AG04450 (cell line): ENCODE measurements at places on chromosomes 16 and 17.

DNA sequence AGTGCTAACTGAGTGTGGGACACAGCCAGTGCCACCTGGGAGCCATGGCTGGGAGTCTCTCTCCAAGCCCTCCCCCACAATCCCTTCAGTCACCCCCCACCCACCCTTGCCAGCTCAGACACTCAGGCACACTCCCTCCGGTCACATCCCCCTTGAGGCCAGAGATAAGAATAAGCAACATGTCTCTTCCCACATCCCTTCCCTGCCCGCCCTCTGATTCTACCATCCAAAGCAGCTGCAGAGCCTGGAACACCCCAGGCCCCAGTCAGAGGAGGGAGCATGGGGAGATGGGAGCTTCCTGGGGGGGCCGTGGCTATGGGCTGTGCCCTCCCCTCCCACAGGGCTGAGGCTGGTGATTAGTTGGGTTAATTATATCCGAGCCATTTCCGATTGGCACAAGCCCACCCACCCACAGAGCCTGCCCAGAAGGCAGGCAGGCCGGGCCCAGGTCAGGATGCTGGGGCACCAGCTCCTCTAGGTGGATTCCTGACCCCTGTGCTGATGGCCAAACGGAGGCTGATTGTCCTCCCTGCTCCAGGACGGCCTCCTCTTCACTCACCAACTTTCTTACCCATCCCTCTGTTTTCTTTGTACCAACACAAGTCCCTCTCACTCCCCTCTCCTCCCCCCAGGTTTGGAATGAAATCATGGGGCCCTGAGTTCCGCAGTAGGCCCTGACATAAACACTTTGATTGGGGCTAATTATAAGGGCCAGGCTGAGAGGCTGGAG is 28.6 kb upstream of the MEIOC start:
- no peak for DNase-seq

DNA sequence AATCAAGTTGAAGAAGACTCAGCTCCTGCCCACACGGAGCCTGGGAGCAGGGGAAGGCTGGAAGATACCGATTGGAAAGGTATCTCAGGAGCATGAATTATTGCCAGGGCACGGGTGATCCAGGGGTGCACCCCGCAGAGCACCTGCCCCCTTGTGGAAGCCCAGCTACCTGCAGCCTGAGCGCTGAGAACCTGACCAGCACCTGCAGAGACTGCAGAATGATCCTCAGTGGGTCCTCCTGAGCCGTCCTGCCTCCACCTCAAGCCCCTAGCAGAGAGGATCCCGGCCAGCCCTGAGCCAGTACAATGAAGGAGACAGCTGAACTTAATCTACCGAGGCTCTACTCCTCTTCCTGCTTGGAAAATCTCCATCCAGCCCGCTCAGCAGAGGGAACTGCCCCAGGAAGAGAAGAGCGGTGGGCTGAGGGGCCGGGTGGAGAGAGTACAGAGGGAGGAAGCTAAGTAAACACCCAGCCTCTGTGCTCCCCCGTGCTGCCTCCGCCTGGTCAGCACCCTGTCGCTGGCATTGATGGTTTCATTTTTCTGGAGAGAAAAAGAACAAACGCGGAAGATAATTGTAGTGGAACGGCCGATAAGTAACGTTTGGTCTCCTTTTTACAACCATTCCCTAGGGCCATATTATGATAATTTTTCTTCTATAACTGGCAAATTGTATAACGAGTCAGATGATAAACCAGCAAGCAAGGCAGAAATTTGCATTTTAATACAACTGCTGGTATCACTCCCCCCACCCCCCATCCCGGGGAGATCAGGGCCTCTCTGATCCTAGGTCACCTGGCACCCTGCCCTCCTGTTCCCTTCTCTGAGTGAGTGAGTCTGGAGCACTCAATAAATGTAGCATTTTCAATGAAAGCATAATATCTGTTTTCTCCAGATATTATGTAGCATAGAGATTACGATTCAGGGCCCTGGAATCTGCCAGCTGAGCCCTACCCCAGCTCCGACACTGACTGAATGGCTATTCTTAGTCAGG is 204.5 kb upstream of the RPL38 start:
- DNase-seq, result no peak

GRCh38 chr17:50043290-50044148 is 12.4 kb upstream of the ITGA3 start:
- no peak for DNase-seq

GRCh38 chr17:83174362-83175118 is 95.1 kb downstream of the METRNL start:
- DNase-seq, result no peak

DNA sequence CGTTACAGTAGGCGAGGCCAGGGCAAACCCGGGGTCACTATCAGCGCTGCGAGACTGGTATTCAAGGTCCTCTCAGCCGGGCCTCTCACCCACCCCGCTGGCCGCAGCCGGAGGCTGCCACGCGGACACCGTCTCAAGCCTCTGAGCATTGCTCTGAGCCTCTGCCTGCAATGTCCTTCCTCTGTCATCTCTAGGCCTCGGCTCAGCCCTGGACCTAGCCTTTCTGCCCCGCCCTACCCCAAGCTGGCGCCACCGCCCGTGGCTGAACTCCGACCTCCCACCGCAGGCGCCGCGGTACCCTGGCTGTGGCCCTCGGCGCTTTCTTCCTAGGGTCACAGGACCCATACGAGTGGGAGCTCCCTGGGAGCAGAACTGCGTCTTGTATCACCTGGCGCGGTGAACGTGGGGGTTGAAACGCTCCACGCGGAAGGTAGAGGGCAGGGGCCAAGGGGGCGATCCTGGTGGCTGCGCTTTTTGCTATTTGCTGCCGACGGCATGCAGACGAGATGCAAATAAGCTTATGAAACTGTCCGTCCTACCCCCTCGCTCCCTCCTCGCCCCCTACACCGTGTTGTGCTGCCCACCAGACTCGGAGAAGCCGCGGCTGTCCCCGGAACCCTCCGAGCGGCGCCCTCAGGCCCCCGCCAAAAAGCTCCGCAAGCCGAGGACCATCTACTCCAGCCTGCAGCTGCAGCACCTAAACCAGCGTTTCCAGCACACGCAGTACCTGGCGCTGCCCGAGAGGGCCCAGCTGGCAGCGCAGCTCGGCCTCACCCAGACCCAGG is 3.7 kb downstream of the DLX4 start:
- no peak for DNase-seq

DNA sequence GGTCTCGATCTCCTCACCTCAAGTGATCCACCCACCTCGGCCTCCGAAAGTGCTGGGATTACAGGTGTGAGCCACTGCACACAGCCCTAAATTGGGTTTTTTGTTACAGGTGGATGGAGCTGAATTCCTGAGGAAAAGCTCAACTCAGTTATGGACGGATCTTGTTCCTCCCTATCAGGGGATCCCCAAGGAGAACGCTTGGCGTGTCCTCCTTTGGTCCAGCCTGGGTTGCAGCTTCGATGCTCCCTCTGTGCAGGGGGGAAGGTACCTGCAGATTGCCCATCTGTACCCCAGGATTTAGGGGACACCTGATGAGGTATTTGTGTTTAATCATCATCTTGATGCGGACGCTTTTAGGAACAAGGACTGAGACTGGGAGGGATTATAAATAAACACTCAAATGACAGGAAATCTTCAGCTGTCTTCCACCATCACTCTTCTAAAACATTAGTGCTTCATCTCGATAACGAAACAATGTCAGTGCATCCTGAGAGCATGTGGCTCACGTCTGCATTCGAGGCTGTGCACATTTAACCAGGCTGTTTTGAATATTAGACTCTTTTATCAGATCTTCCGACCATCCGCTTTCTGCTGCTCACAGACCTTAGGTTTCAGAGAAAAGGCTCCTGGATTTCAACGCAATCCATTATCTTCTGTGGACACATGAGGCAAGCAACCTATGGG is 18.2 kb upstream of the MEIOB start:
- DNase-seq, result no peak

DNA sequence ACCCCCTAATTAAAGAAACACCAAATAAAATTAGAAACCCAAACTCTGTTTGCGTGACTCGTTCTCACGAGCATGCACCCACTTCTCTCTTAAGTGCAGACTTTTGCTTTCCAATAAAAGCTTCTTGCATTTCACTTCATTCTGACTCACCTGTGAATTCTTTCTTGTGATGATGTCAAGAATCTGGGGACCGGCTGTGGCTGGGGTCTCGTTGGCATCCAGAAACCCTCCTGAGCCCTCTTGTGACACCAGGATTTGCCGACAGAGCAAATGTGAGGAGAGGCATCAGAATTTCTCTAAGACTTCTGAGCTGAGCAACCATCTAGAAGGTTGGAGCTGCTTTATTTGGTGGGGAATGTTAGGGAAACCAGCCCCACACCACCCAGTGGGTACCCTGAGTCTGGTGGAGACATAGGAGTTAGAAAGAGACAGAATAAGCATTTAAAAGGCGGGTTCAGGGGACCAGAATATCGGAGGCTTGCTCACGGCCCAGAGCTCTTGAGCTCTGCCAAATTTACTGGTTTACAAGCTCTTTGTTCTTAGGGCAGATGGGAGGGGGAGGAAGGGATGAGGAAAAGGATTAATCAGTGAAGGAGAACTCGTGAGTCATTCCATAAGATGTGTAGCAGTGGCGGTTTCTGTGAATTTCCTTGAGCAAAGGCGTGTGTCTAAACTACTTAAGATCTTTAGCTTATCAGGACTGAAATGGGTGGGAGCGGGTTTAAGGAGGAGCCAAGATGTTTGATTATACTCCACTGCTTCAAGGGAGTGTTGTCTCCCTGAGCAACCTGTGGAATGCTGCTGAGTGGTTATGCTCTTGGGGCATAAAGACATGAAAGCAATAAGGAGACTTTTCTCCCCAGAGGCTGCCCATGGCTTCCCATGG is 24.2 kb upstream of the TMC5 start:
- DNase-seq, result no peak

DNA sequence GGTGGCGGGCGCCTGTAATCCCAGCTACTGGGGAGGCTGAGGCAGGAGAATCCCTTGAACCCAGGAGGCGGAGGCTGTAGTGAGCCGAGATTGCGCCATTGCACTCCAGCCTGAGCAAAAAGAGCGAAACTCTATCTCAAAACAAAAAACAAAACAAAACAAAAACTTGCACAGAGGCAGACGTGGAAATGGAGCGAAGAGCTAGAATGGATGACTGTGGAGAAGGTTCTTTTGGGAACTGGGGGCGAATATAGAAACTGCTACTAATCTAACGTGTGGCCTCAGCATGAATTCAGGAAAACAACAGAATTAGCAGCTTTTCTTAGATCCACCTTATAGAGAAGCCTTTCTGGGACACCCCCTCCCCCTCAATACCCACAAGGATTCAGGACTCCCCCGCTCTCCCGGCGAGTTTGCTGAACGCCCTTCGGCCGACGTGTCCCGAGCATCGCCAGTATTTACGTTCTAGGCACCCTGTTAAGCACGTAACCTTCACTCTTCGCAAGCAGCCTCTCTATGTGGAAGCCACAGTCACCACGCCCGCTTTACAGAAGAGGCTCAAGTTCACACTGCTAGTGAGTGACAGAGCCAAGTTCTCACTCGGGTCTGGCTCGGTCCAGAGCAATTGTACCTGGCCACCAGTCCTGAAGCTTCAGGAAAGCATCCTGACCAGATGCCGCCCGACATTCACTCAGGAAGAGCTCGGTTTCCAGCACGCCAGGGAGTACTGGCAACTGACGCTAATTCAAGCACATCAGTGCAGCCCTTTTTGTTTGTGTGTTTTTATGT is 13.3 kb upstream of the ABR start:
- no peak for DNase-seq

GRCh38 chr16:14309001-14309886 is 238.1 kb downstream of the MRTFB start:
- DNase-seq, result no peak

DNA sequence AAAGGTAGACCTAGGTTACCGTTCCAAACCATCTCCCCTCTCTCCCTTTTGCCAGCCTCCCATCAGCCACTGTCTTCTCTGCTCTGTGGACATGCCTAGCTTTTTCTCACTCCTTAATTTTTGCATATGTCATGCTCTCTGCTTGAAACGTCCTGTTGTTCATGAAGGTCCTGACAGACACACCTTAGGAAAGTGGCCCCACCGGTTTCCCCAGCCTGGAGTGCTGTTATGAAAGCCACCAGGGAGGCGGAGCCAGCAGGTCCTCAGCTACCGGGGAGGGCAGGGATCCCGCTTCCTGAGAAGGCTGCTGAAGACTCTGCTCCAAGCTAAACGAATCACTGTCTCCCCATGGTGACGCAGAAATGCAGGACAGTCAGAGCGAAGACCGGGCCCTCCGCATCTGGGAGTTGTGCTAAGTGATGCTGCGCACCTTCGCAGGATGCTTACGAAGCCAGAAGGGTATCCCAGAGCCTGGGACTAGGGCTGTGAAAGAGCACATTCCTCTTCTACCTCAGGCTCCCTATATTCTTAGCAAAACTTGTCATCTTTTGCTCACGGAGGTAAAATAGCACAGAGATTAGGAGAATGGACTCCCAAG is 2.3 kb upstream of the SLC16A11 start:
- no peak for DNase-seq

DNA sequence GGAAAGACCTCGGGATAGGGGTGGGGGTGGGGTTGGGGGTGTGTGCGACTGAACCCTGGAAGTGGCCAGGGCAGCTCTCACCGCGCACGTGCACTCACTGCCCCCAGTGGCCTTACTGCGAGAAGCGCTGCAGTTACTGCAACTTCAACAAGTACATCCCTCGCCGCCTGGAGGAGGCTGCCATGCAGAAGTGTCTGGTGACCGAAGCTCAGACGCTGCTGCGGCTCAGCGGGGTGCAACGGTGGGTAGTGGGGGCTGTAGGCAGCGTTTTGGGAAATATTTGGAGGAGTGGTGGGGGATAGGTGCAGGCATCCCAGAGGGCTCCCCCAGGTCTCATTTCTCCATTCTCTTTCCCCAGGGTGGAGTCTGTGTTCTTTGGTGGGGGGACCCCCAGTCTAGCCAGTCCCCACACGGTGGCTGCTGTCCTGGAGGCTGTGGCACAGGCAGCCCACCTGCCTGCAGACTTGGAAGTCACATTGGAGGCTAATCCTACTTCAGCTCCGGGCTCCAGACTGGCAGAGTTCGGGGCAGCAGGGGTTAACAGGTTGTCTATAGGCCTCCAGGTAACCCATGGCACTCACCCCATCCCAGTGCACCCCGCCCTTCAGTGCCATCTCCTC is 972 bp downstream of the RSAD1 start:
- peak; percentile 56 for DNase-seq

GRCh38 chr17:48646183-48647102 is 20.3 kb upstream of the HOXB9 start:
- DNase-seq, result no peak

GRCh38 chr16:50821586-50821985 is 79.7 kb downstream of the CYLD start:
- DNase-seq, result no peak

DNA sequence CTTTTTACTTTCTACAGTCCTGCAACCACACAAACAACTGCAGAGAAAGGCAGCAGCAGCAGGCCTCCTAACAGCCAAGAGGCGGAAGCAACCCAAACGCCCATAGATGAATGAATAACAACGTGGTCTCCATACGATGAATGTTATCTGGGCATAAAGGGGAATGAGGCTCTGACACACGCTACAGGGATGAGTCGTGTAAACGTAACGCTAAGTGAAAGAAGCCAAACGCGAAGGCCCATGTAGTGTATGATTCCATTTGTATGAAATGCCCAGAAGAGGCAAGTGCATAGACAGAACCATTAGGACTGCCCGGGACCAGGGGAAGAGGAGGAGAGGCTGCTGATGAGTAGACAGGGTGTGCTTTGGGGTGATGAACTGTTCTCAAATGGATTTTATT is 94.8 kb upstream of the DNAH17 start:
- peak; percentile 44 for DNase-seq

- DNase-seq, result no peak
Measured at GRCh38 chr17:2155573-2155972, 100.7 kb downstream of the HIC1 start.

- DNase-seq, result no peak
Measured at GRCh38 chr16:21001262-21001661, 100.7 kb downstream of the LYRM1 start.

GRCh38 chr17:1211287-1211686 is 31.5 kb upstream of the ABR start:
- no peak for DNase-seq
